Hematopoietic multipotent progenitor cell treated with erythropoietin and hydrocortisone succinate and interleukin-3 and kit ligand, for 8 days (in vitro differentiated cells): ENCODE measurements at places on chromosomes 11 and 22.

DNA sequence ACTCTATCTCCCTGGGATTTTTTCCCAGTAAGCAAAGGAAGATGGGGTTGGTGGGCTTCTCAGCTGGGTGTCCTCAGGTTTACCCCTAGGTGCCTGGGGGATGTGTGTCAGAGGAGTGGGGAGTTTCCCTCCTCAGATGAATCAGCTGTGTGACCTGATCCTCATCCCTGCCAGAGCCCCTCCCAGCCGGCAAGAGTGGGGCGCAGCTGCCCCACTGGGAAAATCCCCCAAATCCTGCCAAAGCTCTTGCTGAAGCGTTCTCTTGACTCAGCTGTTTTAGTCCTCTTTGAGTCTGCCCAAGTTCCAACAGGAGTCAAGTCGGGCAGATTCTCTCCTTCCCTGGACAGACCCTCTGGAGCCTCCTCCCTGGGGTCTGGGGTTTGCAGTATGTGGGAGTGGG is 6.0 kb downstream of the C11orf68 start:
- no peak for DNase-seq

GRCh38 chr11:131609337-131609736 is 238.9 kb downstream of the NTM start:
- no peak for DNase-seq

- no peak for DNase-seq
Measured at GRCh38 chr11:94884376-94884775, 89.0 kb downstream of the CWC15 start.

DNA sequence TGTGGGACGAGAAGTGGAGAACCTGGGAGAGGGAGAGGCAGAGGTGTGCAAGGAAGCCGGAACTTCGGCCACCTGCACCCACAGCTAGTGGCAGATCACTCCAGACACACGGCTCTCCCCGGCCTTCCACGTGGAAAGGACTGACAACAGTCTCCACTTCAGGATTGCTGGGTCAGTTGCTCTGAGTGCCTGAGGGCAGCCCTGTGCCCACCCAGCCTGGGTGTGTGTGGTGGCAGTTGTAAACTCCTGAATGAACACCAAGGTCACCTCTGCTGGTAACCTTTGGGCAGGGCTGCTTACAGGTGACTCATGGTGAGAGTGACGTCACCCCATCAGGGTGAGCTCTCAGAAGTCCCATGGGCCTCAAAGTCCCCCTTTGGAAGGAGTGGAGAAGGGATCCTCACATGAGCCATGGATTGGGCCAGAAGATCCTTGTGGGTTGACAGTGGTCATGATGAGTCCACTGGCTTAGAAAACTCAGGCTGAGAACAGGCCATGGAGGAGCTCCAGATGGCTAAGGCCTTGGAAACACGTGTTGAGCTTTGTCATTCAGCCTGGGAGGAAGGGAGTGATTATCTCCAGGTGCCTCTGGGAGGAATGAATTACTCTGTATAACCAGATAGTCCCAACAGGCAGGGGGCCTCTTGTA is 71.3 kb downstream of the BCR start:
- no peak for DNase-seq

- no peak for DNase-seq
Measured at GRCh38 chr11:111450480-111451320, 61.5 kb downstream of the BTG4 start.

DNA sequence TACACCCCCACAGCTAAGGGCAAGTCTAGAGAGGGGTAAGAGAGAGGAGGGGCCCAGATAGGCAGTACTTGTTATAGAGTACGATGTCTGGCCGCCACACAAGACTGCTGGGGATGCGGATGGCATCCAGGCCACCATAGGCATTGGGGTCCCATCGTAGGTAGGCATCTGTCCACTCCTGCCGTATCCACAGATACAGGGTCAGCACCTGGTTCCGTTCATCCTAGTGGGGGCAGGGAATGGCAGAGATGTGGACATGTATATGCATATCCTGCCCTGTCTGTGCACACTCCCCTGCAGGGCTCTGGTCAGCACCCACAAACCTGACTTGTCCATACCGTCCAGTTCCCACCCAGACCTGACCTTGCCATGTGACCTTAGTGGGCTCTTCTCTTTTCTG is 2.1 kb downstream of the CHRNA10 start:
- no peak for DNase-seq
